ENCODE measurements at places on chromosomes 12 and 14.
A peak's percentile ranks its signal among the peaks of the same experiment; 100 is the strongest.

DNA sequence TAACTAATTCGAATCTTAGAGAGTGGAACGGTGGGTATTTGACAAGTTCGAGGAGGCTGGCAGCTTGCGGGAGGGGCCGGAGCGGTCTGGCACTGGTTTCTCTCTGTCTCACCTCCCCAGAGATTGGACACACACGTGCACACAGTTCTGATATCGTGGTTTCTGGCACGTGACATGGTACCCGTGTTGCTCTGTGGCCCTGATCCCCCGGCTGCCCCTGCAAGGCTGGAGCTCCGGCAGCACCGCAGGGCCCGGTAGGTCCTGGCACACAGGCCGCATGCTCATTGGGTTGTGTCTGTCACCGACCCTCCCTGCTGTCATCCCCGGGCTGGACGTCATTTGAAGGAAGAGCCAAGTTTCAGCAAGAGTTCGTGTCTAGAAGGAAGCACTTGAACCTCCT, 82.7 kb downstream of the PPP2R5C start:
- DNase-seq = no peak

DNA sequence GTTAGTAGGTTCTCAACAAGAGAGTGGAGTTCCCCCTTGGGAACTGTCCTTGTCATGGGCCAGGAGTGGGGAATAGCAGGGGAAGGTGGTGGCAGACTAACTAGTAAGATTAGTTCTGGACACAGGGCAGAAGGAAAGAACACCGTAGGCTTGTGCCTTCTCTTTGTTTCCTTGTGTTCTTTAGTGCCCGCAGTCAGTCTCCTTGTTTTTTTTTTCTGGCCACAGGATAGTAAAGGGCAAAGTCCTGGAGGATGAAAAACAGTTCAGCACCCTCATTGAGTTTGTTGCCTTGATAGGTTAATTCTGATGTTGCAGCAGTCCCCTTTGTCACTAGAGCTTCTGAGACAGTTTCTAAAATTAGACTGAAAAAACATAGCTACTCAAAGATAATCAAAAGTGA, 8.4 kb downstream of the PEX5 start:
- DNase-seq = no peak

GRCh38 chr12:131332224-131332623, 378.5 kb downstream of the ADGRD1 start:
- no peak for DNase-seq

DNA sequence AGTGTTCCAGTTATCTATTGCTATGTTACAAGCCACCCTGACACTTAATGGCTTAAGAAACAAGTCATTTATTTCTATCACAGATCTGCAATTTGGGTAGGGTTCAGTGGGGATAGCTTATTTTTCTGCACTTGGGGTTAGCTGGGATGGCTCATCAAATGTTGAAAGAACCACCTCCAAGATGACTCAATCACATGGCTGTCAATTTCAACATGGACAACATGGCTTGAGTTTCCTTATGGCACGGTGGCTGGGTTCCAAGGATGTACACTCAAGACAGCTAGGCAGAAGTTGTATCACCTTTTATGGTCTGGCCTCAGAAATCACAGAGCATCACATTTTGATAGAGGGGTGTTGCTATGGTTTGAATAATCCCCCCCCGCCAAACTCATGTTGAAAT, 24.5 kb upstream of the IGF1 start:
- no peak for DNase-seq

GRCh38 chr12:46661110-46661845, 164.5 kb downstream of the SLC38A4 start:
- peak; percentile 81 for DNase-seq

- DNase-seq = no peak
These were observed 19.1 kb downstream of the HELB start for GRCh38 chr12:66321435-66321834.

DNA sequence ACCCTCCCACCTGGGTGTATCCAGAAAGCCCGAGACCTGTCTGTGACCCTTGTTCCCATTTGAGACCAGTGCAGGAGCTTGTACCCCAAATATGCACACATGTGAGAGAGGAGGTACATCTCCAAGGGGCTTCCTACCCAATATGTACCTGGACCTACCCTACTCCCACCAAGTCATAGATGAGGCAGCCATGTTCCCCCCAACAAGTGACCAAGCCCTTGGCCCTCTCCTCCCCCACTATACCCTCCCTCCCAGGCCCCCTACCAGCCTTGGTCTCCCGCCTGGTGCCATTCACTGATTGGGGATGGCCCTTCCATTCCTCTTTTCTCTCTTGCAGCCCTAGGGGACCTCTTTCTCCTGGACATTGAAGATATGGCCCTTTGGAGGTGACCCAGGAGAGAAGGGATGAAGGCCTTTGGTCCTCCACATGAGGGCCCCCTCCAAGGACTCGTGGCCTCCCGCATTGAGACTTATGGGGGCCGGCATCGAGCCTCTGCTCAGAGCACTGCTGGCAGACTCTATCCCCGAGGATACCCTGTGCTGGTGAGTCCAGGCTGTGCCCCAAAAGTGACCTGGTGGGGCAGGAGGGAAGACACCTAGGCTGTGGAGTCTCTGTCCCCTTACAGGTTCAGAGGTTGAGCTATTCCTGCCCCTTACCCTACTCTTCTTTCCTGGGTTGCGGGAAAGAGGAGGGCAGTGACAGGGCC, 1.5 kb downstream of the PLEKHG6 start:
- DNase-seq = no peak

Measured in stromal cell of bone marrow (primary cell).